ENCODE measurements at places on chromosomes 16 and 17. TPM values are rescaled to one million over a fixed set of nuclear protein-coding genes. Genes with fewer than 3 reads are reported as not detected.

DNA sequence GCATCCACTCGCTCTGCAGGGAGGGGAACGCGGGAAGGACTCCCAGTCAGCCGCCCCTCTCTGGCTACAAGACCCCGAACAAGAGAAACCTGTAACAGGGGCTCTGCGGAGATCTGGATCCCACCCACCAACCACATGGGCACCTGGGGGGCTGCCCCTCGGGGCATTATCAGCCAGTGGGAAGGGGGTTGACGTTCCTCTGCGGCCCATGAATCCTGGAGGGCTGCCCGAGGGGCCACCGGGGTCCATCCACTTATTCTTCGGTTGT is 1.8 kb upstream of the PCGF2 start:
- DNase-seq, result no peak

The ZNF385C gene
- 6.7 TPM for polyA plus RNA-seq

The ADAM11 gene
- polyA plus RNA-seq, result 1.8 TPM

DNA sequence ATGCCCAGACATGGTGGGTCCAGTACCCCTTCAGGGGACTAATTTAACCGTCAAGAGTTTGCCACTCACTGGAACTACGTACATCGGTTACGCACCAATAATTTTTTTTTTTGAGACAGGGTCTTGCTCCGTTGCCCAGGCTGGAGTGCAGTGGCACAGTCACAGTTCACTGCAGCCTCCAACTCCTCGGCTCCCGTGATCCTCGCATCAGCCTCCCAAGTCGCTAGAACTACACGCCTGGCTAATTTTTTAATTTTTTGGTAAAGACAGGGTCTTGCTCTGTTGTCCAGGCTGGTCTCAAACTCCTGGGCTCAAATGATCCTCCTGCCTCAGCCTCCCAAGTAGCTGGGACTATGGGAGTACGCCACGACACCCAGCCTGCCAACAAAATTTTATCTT is 15.6 kb downstream of the RPH3AL start:
- no peak for DNase-seq

The TTLL6 gene
- not detected for polyA plus RNA-seq

- no peak for DNase-seq
Measured at GRCh38 chr16:81453091-81453728, 8.6 kb downstream of the CMIP start.

DNA sequence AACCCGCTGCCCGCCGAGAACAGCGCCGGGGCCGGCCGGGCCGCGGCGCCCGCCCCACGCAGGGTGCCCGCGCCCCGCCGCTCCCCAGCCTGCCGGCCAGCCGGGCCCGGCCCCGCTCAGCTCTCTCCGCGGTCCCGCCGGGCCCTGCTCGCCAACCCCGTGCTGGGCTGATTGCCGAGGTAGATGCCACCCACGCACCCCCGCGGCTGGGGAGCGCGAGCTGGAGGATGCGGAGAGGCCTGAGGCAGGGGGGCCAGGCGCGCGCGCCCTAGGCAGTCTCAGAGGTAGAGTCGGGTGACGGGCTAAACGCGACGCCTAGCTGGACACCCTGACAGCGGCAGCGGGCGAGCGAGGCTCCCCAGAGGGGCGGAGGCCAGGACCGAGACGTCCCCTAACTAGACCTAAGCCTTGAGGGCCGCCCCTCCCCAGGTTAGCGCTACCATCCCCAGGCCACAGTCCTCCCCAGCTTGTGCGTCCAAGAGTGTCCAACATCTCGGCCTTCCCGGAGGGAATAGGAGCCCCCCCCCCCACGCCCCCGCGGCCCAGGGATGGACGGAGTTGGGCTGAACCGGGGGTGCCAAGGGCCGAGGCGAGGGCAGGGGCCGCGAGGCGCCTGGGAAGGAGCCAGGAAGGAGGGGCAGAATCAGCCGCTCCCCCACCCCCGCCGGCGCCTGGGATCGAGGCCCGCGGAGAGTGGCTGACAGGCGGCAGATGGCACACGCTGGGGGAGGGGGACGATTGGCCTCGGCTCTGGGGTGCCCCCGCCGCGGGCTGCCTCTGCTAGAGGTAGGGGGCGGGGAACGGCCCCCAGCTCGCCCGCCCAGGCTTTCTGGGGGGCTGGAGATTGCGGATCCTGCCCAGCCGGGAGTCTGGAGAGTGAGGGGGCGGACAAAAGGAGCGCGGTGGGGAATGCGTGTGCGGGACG is 2.5 kb upstream of the ZNF423 start:
- DNase-seq, result no peak

GRCh38 chr16:10729104-10730048 is 14.3 kb upstream of the NUBP1 start:
- no peak for DNase-seq

DNA sequence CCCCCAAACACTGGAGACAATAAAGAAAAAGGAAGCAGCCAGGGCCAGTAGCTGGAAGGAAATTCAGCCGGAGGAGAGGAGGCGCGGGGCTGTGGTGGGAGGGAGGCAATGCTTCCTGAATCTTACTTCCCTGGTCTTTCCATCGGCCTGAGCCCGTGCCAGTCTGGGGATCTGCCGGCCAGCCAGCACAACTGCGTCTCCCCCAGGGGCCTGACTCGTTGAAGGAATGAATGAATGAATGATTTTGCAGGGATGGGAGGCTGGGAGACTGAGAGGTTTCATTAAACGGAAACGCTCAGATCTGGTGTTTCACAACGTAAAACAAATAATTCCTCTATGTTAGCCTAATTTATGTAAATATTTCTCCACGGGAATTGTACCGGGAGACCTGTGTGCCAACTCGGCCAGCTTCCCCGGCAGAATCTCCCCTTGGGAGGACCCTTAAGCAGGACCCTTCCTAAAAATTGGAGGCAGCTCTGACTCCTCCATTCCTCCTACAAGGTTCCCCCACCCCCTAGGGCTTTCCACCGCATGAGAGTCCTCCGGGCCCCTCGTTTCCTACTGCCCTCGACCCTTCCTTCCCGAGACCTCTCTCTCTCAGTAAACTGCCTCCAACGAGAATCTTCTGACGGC is 1.3 kb upstream of the BAIAP2 start:
- DNase-seq, result no peak

The RCVRN gene
- polyA plus RNA-seq, result 0.25 TPM

DNA sequence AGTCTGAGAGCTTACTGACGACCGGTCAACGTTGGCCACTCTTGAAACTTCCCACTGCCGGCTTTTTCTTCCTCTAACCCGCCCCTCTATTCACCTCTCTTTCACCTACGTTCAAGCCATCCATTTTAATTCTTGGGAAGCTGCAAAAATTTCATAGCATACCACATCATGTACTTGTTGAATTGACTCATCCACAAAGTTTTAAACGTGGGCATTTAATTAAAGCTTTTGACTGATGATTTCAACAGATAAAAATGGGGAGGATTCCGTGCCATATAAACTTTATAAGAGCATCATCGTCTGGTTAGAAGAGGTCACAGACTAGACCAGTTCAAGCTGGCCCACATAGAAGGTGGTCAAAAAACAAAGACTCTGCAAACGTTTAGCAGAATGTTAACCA is 22.5 kb downstream of the VPS53 start:
- DNase-seq, result no peak

The HASPIN gene
- polyA plus RNA-seq, result 9.4 TPM

DNA sequence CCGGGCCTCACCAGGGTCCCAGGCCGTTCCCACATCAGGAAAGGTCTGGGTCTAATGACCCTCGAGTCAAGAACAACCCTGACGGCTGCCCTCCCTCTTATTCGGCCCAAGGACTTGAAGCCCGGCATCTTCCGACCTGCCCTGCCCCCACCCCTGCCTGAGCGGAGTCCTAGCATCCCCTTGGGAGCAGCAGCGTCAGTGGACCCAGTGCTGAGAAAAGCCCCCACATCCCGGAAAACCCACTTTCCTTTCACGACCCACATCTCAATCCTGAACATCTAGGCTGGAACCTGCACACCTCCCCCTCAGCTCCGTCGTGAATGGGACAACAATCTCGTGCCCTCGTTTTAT is 769 bp downstream of the TMEM88 start:
- no peak for DNase-seq

GRCh38 chr17:27895940-27896535 is 2.9 kb upstream of the LYRM9 start:
- no peak for DNase-seq

DNA sequence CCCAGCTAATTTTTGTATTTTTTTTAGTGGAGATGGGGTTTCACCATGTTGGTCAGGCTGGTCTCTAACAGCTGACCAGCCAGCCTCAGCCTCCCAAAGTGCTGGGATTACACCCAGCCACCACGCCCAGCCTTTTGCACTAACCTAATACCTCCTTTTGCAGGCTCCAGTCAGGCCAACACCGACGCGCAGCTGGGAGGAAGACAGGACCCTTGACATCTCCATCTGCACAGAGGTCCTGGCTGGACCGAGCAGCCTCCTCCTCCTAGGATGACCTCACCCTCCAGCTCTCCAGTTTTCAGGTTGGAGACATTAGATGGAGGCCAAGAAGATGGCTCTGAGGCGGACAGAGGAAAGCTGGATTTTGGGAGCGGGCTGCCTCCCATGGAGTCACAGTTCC is 2.0 kb downstream of the TRPV2 start:
- DNase-seq, result no peak

GRCh38 chr17:60678118-60678444 is 430 bp downstream of the BCAS3 start:
- no peak for DNase-seq

The SMIM5 gene
- polyA plus RNA-seq, result 9.2 TPM

The KRTAP4-6 gene
- not detected for polyA plus RNA-seq

DNA sequence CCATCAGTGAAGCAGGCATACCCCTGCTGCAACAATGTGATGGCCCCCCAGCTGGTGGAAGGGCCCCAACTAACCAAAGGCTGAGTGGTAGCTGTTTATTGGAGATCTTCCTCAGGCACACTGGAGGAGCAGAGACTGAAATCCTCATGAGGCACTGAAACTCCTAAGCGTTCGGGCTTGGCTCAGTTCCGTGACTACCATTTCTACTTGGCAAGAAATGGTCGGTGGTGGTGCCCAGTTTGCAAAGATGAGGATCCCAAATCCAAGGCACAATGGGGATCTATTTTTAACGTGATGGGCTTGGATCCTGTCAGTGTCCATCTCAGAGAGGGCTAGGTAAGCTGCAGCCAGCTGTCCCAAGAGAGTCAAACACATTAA is 82.8 kb downstream of the TNFRSF13B start:
- no peak for DNase-seq

The VMO1 gene
- polyA plus RNA-seq, result 9.7 TPM

The ZC3H18 gene
- polyA plus RNA-seq, result 26.0 TPM

The CA5A gene
- 0.11 TPM for polyA plus RNA-seq

The FASN gene
- polyA plus RNA-seq, result 24.6 TPM

DNA sequence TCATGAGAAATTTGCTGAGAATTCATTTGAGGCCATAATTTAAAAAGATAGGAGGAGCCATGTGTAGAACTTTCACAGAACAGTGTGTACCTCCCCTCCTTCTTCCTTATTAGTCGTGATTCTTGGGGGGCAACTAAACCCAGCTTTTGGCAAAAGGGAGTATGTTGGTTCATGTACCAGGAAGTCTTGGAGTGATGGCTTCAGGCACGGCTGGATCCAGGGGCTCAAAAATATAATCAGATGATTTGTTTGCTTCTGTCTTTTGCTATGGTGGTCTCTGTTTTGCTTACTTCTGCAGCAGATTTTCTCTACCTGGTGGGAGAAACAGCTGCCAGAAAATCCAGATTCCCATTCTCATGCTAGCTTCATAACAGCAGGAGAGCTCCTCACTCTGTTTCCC is 629.9 kb downstream of the MAF start:
- DNase-seq, result no peak

The KRT40 gene
- 10.9 TPM for polyA plus RNA-seq

DNA sequence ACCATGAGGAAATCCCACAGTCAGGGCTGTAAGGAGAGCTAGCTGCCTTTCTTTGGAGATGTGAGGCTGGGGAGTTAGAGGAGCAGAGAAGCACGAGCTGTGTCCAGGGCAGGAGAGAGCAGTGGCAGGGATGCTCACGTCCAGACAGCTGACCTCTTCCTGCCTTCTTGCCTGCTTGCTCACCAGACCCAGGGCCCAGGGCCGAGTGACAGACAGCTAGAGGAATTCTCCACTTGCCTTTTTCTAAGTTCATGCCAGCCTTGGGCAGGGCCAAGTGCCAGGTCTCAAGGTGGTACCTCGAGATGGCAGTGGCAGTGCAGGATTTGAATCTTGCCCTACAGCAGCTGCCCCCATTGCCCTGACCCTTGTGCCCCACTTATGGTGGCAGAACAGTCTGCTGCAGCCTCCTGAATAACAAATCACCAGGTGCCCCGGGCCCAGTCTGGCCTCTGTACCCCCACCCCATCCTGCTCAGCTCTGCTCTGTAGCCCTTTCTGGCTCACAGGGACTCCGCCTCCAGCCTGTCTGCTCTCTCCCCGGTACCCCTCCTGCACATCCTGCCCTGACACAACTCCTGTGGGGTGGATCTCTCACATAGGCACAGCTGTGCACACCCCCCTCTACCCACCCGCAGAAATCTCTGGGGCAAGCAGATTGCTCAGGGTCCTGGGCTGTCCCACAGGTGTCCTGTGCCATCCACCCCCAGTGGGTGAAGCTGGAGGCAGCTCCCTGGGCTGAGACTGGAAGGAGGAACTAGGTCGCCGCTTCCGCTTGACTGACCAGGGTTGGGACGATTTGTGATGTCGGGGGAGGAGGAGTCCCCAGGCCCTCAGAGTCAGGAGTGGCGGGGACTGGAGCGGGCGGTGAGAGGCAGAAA is 25.9 kb downstream of the GRIN2C start:
- no peak for DNase-seq

The RSKR gene
- polyA plus RNA-seq, result 17.3 TPM

Measured in forelimb muscle (tissue), 1 donor.